ENCODE measurements at places on chromosomes 6 and 20. TPM values are rescaled to one million over a fixed set of nuclear protein-coding genes. Genes with fewer than 3 reads are reported as not detected.
A peak's percentile ranks its signal among the peaks of the same experiment; 100 is the strongest.

SOX18 gene
- total RNA-seq: not detected

MRAP2 gene
- total RNA-seq: not detected

PPP1R16B gene
- 114 TPM for total RNA-seq

DUSP22 gene
- 28.7 TPM for total RNA-seq

ARG1 gene
- total RNA-seq: not detected

DDX43 gene
- 0.15 TPM for total RNA-seq

COL11A2 gene
- 1.0 TPM for total RNA-seq

CST4 gene
- total RNA-seq: not detected

SLC16A10 gene
- total RNA-seq: 3.6 TPM

DNA sequence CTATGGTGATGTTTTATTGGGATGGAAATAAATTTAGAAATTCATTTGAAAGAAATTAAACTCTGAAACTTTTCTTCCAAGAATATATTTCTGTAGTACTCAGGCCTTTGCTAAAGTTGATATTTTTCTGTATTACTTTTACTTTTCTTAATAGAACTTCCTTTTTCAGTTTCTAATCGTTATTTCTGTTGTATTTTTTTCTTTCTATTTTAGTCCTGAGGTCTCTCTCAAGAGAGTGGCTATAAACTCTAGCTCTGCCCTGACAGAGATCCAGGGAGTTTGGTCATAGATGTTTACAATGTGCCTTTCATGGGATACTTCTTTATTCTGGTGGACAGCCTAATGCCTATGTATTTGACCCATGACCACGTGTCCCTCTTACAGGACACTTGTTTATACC is 51.0 kb downstream of the OR2B6 start:
- H3K4me3 ChIP-seq: no peak overlapping the region
- no peak overlapping the region for H3K27ac ChIP-seq
- H3K4me1 ChIP-seq: peaks cover 4% of the 10 kb centered on the region
- peaks cover 12% of the 10 kb centered on the region for H3K27me3 ChIP-seq
- no peak for DNase-seq
- H3K36me3 ChIP-seq: no peaks in the 10 kb centered on the region

DNA sequence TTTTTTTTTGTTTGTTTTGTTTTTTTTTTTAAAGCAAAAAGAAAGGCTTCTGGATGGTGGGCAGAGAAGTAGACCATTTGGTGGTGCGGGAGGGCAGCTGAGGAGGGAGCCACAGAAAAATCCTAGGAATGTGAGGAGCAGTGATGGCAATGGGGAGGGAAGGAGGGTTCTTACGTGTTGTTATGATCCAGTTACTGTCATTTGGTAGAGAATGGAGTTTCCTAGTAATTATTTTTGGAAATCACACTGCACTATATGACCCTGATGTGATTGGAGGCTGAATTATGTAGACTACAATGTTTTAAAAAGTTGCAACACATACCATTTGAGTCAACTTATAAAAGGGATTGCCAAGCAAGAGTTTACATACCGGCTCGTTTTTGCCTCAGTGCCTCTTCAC is 22.1 kb downstream of the ADGRF5 start:
- no peak overlapping the region for H3K4me3 ChIP-seq
- no peak overlapping the region for H3K27ac ChIP-seq
- no peak for DNase-seq
- H3K27me3 ChIP-seq: peaks cover 6% of the 10 kb centered on the region

DNA sequence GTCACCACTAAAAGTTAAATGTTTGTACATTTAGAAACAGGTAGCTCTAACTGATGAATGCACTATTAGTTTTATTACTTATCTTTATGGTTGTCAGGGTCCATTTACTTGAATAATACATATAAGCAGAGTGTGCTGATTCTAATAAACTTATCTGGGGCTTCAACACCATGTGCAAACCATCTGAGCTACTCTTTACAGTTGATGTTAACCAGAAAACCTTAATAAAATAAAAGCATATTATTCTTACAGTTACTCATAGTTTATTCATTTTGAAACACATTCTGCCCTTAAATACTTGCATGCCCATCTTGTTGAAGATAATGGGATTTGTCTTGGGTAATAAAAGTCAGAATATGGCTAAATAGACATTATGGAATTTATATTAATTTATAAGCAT is 1042.2 kb downstream of the EPHA7 start:
- H3K27me3 ChIP-seq: no peaks in the 10 kb centered on the region
- no peak overlapping the region for H3K27ac ChIP-seq
- no peaks in the 10 kb centered on the region for H3K36me3 ChIP-seq
- no peak for DNase-seq
- no peaks in the 10 kb centered on the region for H3K4me1 ChIP-seq

DNA sequence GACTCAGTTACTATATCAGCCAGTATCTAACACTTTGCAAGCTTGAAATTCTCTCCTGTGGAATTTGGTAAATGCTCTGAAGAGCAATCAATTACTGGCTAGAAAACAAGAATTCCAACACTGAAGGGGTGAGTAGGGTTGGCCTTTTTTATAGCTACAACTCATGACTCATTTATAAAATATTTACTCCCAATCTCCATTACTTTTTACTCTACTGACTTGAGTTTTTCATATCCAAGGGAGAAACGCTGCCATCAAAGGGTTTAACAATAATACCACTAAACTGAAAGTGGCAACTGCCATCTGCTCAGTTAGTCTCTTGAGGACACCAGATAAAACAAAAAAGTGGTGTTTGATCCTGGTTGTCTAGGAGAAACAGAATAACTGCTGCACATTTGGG is 203.1 kb downstream of the UBE3D start:
- H3K4me1 ChIP-seq: no peaks in the 10 kb centered on the region
- H3K27me3 ChIP-seq: no peaks in the 10 kb centered on the region
- no peaks in the 10 kb centered on the region for H3K36me3 ChIP-seq
- H3K27ac ChIP-seq: no peak overlapping the region
- no peak for DNase-seq

GRCh38 chr6:148653138-148653776 is 93.6 kb upstream of the UST start:
- H3K27ac ChIP-seq: no peak overlapping the region
- H3K4me3 ChIP-seq: no peak overlapping the region
- H3K36me3 ChIP-seq: peaks cover 5% of the 10 kb centered on the region
- no peak for DNase-seq

- no peak overlapping the region for H3K4me3 ChIP-seq
- H3K27me3 ChIP-seq: no peaks in the 10 kb centered on the region
- H3K36me3 ChIP-seq: peaks cover 6% of the 10 kb centered on the region
- DNase-seq: no peak
Observed at GRCh38 chr6:158009935-158010585, 28.4 kb downstream of the SYNJ2 start.

GRCh38 chr6:130937942-130938604 is 110.9 kb downstream of the SMLR1 start:
- no peaks in the 10 kb centered on the region for H3K27me3 ChIP-seq
- no peaks in the 10 kb centered on the region for H3K36me3 ChIP-seq
- no peaks in the 10 kb centered on the region for H3K4me1 ChIP-seq
- no peak overlapping the region for H3K4me3 ChIP-seq
- no peak overlapping the region for H3K27ac ChIP-seq
- DNase-seq: no peak

DNA sequence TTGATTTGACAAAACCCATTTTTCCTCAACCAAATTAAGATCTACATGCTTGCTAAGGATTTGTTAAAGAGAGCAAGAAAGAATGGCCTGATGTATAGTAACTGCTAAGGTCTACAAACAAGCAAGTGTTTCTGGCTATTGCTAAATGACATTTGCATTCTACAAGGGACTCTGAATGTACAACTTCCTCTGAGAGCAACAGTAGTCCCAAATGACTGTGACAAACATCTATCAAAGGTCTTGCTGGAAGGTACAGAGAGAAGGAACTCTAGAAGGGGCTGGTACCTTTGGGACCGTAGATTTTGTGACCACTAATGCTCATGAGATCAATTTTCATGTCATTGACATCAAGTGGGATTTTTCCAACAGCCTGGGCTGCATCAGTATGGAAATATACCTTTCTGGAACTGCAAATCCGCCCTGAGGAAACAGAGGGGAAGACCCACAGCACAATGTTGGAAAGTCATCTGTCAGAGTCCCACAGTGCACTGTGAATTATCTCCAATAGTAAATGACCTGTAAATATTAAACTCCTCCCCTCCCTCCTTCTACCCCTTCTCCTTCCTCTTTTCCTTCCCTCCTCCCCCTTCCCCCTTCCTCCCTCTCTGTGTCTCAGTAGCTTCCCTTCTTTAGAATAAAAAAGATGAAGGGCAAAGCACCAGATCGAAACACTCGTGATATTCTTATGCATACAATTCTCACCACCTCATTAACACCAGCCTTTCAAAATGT is 15.9 kb upstream of the CPNE1 start:
- no peak for DNase-seq
- H3K27ac ChIP-seq: no peak overlapping the region
- H3K4me1 ChIP-seq: no peaks in the 10 kb centered on the region
- H3K36me3 ChIP-seq: peaks cover 4% of the 10 kb centered on the region
- no peaks in the 10 kb centered on the region for H3K27me3 ChIP-seq

DNA sequence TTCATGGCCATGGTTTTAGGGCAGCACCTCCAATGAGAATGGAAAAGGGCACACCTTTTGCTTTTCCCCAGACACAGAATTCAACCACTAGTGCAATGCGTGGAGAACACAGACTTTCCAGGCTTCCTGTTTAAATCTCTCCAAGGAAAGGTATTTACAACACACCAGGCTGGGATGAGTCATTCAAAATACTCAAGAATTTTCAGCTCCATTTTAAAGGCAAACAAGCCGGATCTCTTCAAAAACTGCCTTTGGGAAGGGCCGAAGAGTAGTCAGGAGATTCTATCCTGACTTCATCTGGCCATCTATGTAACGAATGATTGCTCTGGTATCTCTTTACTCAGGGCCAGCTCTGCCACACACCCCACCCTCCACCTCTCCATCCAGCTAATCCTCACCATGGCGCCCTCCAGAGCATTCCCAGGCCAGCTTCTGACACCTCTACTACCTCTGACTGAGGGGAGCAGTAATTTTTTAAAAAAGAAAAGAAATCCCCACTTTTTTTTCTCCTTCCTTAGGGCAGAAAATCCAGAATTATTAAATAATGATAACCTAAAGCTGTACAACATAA is 254.6 kb downstream of the LY86 start:
- H3K4me1 ChIP-seq: no peaks in the 10 kb centered on the region
- H3K27ac ChIP-seq: no peak overlapping the region
- no peak for DNase-seq
- no peak overlapping the region for H3K4me3 ChIP-seq
- H3K36me3 ChIP-seq: peaks cover 2% of the 10 kb centered on the region

- no peak overlapping the region for H3K4me3 ChIP-seq
- H3K36me3 ChIP-seq: no peaks in the 10 kb centered on the region
- peak; percentile 16 for DNase-seq
- no peak overlapping the region for H3K27ac ChIP-seq
Observed at GRCh38 chr20:46767127-46767761, 57.8 kb downstream of the SLC2A10 start.

GRCh38 chr20:14617123-14617522 is 279.7 kb upstream of the FLRT3 start:
- H3K36me3 ChIP-seq: no peaks in the 10 kb centered on the region
- no peaks in the 10 kb centered on the region for H3K4me1 ChIP-seq
- no peak for DNase-seq
- no peak overlapping the region for H3K27ac ChIP-seq
- H3K4me3 ChIP-seq: no peak overlapping the region
- H3K27me3 ChIP-seq: no peaks in the 10 kb centered on the region

DNA sequence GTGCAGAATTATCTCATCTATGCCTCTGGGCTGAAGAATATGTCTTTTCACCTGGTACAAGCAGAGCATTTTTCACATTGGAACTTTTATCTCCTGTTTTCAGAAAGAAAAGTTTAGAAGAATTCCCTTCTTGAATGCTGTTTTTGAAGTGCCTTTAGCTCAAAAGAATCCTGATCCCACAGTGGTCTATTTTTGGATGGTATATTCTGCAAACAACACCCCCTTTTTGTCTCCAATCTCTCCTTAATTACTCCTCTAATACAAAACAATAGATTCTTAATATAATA is 57.7 kb upstream of the HFE start:
- H3K27me3 ChIP-seq: peaks cover 15% of the 10 kb centered on the region
- peaks cover 15% of the 10 kb centered on the region for H3K36me3 ChIP-seq
- H3K4me1 ChIP-seq: peaks cover 64% of the 10 kb centered on the region

DNA sequence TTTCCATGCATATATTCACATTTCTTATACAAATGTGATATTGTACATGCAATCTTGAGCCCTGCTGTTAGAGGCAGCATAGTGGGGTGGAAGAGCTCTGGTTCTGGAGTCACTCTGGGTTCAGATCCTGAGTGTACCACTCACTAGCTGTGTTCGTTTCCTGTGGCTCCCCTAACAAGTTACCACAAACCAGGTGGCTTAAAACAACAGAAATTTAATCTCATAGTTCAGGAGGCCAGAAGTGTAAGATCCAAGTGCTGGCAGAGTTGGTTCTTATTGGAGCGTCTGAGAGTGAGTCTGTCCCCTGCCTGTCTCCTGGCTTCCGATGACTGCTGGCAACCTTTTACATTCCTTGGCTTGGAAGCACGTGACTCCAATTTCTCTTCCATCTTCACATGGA is 115.6 kb downstream of the MAP3K7 start:
- no peak overlapping the region for H3K27ac ChIP-seq
- no peak for DNase-seq
- peaks cover 87% of the 10 kb centered on the region for H3K4me1 ChIP-seq
- H3K36me3 ChIP-seq: no peaks in the 10 kb centered on the region

- H3K27ac ChIP-seq: no peak overlapping the region
- peak; percentile 23 for DNase-seq
- H3K27me3 ChIP-seq: peaks cover 9% of the 10 kb centered on the region
- H3K36me3 ChIP-seq: no peaks in the 10 kb centered on the region
- H3K4me1 ChIP-seq: peaks cover 3% of the 10 kb centered on the region
- no peak overlapping the region for H3K4me3 ChIP-seq
Observed at GRCh38 chr6:168121303-168121665, 42.3 kb upstream of the FRMD1 start.

GRCh38 chr6:43202451-43202850 is 20.5 kb downstream of the CUL9 start:
- no peak overlapping the region for H3K4me3 ChIP-seq
- H3K27ac ChIP-seq: no peak overlapping the region
- H3K27me3 ChIP-seq: no peaks in the 10 kb centered on the region
- DNase-seq: no peak

DNA sequence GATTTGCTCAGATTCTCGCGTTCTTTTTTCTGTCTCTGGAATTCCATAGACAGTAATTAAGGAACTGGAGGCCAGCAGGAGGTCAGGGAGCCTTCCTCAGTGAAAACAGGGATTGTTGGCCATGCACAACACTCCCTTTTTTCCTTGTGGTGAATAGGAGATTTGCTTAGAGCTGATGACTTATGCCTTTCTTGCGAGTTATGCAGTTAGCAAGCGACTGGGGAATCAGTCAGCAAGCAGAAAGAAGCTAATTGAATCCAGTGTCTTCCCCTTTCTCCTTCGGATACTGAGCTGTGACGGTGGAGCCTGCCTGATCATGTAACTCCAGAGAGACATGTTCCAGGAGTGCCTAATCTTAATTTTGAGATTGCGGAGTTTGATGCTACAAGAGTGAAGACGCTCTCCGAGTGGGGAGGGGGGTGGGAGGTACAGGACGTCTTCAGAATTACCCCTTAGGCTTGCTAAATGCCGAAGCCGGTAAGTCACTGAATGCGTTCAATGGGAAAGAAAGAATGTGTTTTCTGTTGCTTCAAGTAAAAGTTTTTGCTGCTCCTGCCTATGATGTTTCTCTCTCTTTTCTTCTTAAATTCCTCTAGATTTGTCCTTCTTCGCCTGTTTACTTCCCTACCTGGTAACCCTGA is 165.9 kb downstream of the SASH1 start:
- H3K36me3 ChIP-seq: no peaks in the 10 kb centered on the region
- no peak overlapping the region for H3K27ac ChIP-seq
- DNase-seq: no peak
- peaks cover 28% of the 10 kb centered on the region for H3K27me3 ChIP-seq
- H3K4me3 ChIP-seq: no peak overlapping the region
- peaks cover 1% of the 10 kb centered on the region for H3K4me1 ChIP-seq

Data from activated CD4-positive, alpha-beta memory T cell treated with anti-CD3 and anti-CD28 coated beads for 36 hours (primary cell).